ENCODE measurements at places on chromosomes 2 and 18.

DNA sequence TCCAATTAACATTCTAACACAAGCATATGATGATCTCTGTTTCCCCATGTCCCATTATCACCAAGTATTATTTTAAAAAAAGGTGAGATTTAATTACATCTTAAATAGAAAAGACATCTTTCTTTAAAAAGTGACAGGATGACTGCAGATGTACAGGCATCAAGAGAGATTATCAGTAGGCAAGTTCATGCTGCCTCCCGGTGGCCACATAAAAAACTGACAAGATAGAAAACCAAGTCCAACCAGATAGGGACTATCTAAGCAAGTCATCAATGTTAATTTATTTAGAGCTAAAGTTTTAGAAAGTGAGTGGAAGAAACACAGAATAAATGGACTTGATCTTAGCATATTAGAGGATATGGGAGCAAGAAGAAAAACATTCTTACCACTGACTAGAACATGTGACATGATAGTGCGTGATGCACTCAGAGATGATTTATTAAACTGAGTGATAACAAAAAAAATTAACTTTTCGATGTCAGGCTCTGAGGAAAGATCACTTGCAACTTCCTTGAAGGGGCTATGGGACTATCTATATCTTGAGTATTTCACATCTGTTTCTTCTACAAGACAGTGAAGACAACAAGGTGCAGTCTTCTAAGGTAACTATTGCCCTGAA lies 5.4 kb upstream of the TDRD15 start:
- no peak for DNase-seq

DNA sequence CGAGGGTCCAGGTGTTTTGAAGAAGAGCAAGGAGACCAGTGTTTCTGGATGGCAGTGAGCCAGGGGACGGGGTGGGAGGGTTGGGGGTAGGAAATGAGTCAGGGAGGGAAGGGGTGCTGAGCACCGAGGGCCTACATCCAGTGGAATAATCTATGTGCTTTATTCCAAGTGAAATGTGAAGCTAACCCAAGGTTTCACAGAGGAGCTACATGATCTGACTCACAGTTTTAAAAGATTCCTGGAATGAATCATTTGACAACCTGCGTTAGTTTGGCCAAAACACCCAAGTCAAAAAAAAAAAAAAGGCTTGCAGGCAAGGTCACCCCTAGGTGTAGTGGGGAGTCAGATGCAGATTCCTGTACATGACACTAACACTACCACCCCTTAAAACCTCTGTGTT lies 419.7 kb upstream of the MEX3C start:
- no peak for DNase-seq

DNA sequence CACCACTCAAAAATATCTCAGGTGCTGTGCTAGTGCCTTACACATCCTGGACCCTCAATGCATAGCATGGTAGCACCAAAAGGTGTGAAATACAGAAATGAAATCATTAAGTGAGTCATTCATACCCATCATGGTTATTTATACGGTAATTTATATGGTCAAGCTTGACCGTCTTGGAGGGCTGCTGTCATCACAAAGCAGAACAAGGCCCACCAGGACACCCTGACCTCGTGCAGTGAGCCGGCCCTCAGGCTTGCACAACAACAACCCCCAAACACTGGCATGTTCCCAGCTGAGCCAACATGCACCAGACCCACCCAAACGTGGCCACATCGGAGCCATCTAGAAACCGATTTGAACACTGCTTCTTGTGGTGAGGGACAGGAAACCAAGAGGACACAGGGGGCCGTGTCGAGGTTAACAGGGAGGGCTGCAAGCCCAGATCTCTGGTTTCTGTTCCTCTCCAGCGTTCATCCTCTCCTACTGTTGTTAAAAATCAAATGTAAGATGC lies 378.5 kb upstream of the ID2 start:
- peak; percentile 43 for DNase-seq

GRCh38 chr2:45905632-45905958 lies 254.1 kb downstream of the PRKCE start:
- no peak for DNase-seq

DNA sequence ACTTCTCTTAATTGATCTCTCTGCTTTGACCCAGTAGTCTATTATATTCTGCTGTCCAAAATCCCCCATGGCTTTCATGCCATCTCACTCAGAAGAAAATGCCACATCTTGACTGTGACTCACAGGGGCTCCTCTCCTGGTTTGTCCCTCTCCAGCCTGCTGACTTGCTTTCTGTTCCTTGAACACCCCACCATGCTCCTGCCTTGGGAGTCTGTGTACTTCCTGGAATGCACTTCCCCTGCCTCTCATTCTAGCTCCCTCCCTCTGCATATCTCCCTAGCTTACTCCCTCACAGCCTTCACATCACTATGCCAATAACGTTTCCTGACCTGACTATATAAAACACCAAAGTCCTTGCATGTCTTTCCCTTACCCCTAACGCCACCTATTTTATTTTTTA lies 167.2 kb downstream of the TRIB2 start:
- no peak for DNase-seq

GRCh38 chr2:105969552-105969951 lies 224.5 kb downstream of the UXS1 start:
- no peak for DNase-seq

DNA sequence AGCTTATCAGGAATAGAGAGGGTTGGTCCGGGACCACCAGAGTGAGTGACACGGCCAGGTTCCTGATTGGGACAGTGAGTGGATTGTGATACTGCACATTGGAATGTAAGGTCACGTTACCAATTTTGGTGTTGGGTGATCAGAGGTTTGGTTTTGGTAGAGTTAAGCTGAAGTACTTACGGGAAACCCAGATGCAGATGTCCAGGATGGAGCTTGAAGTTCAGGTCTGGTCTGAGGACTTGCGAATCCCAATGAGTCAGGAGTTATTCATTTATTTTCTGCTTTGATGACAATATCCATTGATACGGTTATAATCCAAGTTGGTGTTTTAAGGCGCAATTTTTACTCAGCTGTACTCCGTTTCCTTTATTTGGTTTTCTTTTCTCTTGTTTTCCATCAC lies 273.6 kb downstream of the ALPK2 start:
- DNase-seq = no peak

GRCh38 chr2:219737270-219737691 lies 109.9 kb downstream of the SLC4A3 start:
- no peak for DNase-seq

DNA sequence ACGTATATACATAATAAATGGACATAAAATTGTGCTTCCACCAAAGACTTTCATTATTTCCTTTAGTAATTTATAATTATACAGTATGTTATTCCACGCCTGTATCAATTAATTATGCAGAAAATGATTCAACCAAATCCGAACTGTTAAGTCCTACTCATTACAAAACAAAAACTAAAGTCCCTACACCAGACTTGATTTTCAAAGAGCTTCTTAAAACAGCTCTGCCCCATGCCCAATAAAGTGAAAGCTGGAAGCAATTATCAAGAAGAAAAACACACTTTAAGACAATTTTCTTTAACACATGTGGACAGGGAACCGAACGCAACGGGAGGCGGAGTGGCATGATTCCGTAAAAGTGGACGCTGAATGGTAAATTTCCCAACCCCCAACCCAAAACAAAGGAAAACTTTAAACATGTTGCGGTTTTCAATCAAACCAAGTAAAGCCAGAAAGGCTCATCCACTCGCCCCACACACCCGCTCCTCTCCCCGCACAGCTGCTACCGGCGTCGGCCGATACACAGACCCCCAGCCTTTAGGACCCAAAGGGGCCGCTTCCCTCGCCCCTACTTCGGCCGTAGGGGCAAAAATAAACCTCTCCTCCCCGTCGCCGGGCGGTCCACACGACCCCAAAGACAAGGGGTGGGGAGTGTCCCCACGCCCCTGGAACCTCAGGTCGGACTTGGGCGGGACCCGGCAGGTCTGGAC lies 705 bp downstream of the YES1 start:
- DNase-seq = no peak

DNA sequence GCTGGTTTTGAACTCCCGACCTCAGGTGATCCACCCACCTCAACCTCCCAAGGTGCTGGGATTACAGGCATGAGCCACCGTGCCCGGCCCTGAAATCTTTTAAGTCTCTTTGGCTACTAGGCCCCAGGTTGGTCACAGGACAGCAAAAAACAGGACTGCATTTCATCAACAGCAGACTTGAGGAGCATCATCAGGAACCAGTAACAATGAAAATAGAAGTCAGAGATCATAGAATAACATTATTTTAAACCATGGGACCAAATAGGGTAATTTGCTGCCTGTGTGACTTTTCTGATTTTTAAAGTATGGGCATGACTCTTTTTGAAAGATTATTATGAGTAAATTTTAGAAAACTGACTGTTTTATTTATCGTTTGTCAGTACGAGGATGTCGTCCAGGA lies 24.8 kb downstream of the PPP1CB start:
- DNase-seq = no peak

DNA sequence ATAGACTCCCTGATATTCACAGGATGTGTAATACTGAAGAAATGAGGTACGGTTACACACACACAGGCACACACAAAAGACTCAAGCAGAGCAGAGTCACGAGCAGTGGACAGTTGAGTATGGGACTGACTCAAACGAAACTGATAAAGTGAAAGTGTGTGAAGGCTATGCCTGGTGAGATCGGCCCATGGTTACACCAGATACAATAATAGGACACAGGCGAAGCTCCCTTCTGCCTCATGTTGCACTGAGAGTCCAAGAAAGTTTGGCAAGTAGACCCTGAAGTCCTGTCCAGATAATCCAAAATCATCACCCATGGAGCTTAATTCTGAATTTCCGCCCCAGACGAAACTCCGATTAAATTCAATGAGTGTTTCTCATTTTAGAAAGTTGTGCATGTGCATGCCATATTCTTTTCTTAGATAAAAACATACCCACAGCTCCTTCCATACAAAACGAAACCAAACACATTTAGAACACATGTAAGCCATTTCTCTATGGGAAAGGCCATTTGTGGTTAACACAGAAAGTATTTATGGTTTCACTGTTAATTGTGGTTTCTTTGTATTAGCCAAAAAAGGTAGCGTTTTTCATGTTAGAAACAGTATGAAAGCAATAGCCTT lies 567.6 kb downstream of the PLCL1 start:
- no peak for DNase-seq
